ENCODE measurements at places on chromosomes 12 and 14.

- no peak for DNase-seq
Observed at GRCh38 chr12:64218597-64218996, 3.5 kb downstream of the KICS2 start.

- DNase-seq, result no peak
Observed at GRCh38 chr14:78022059-78022458, 148.1 kb upstream of the NRXN3 start.

DNA sequence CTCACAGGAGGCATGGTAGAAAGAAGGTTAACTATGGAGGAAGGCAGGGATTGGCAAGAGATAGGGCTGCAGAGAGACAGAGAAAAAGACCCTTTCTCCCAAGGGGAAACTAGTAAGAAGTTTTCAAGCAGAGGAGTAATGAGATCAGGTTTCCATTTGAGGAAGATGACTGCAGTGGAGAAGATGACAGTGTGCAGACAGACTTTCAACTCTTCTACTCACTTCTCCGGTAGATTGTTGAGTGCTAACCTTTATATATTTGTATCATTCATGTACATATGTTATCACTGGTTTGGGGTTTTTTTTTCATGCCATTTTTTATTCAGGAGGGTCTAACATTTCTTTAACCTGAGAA lies 5.9 kb upstream of the B3GNT4 start:
- DNase-seq, result no peak

GRCh38 chr14:67186789-67187584 lies 2.3 kb upstream of the GARIN2 start:
- no peak for DNase-seq

DNA sequence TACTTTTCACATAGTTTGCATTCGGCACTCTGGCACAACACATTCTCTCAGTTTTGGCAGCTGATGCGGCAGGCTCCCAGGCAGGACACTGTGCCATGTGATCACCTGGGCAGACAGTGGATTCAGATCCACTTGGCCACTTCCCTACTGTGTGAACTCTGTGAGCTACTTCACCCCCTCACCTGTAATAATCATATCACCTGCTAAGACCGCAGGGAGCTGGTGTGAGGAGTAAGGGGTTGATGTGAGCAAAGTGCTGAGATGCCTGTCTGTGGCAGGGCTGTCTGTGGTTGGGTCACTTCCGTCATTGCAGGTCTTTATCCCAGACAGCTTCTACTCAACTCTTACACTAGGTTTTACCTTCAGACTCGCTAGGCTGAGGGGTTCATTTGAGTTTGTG lies 50.4 kb upstream of the AMN start:
- no peak for DNase-seq

GRCh38 chr12:78928200-78929074 lies 63.9 kb downstream of the SYT1 start:
- DNase-seq, result no peak

- no peak for DNase-seq
Observed at GRCh38 chr12:14949631-14950030, 11.3 kb upstream of the ERP27 start.

GRCh38 chr14:65043893-65044595 lies 57.3 kb downstream of the FNTB start:
- no peak for DNase-seq

DNA sequence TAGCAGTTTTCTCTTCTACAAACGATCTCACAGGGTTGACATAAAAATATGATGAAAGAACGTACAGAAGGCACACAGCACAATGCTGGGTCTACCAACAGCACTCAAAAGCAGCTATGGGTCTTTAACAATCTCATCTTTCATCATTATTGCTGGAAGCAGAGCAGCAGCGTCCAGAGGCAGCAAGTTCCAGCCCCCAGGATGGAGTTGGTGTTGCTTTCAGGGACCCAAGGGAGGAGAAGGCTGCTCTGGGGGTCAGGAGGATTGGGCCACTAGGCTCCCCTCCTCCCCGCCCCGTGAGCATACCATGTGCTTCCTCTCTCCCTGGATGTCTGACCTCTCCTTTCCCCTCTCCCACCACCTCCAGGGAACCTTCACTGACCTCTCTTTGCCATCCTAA lies 13.3 kb downstream of the KCTD10 start:
- DNase-seq, result no peak

DNA sequence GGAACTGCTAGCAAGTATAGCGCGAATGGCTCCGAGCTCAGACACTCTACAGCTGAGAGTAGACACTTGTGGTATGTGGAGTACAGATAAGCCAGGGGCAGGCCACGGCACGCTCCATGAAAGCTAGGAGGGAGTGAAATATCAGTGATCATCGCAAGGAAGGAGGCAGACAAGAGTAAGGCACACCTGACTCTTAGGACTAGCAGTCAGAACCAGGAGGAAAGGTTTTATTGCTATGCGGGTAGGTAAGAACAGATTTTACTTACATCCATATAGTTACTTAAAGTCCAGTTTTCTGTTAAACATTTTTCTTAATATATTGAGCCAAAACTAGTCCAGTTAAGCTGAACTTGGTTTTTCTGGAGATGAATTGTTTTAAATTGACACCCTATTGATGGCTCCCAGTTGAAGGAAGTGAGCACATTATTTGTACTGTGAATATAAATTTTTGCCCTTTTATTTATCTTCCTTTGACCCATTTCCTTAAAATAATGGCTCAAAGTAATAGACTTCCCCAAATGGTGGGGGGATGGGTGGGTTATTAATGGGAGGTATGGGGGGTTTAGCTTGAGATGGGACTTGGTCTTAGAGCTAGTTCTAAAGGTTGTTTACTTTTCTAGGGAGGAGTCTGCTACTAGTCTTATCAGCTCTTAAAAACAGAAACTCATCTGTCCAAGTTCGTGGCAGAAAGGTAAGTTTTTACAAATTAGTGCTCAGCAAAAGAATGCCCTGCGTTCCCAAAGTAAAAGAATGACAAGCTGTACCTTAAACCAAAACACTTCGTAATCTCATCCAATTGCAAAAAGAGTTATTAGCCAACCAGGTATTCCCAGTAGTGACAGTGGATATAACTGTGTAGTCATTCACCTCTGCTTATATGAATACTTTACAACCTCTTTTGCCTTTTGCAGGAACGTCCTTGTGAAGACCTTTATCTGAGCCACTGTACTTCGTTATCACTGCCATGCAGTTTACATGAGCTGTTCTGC lies 5.8 kb downstream of the HNRNPA1 start:
- DNase-seq, result no peak

- DNase-seq, result no peak
Observed at GRCh38 chr12:2895051-2895451, 4.4 kb downstream of the TULP3 start.

- DNase-seq, result no peak
Observed at GRCh38 chr12:90653040-90653439, 301.9 kb downstream of the CCER1 start.

GRCh38 chr14:103401223-103402214 lies 16.3 kb downstream of the MARK3 start:
- no peak for DNase-seq

DNA sequence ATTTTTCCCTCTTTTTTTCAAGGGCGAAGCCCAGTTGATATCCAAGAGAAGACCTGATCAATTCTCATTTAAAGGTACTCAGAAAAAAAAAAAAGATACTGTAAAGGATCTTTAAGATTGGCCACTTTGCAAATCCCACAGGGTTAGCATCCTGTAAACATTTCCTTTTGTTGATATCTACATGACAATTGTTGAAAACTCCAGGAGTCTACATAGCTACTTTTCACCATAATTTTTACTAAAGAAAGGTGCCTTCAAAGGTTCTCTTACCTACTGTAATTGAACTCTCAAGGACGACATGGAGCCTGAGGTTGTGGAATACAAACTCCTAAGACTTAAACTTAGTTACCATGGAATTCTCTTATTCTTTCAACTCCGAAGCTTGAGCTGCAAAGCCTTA lies 125.5 kb downstream of the HECTD4 start:
- DNase-seq, result no peak

- no peak for DNase-seq
Observed at GRCh38 chr14:96027431-96028355, 11.5 kb upstream of the C14orf132 start.

- no peak for DNase-seq
Observed at GRCh38 chr14:22319526-22320361, 269.3 kb downstream of the DAD1 start.

- no peak for DNase-seq
Observed at GRCh38 chr14:51490205-51490604, 161.5 kb upstream of the FRMD6 start.

DNA sequence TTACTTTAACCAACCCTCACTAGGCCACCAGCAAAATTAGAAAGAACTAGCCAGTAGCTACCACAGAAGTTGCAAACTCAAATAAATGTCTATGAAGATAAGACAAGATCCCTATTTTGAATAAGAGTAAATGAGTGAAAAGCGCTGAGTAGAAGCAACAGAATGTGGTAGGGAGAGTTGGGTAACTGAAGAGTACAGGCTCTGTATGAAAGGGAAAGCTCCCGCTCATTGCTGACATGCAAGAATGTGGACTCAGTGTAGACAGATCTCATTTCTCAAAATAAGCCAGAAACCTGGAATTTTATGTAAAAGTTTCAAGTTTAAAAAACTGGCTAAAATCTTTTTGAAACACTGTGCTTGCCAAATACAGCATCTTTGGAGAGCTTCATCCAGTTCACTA lies 63.9 kb downstream of the NAV3 start:
- no peak for DNase-seq

- no peak for DNase-seq
Observed at GRCh38 chr12:64680235-64680634, 69.9 kb downstream of the RASSF3 start.

DNA sequence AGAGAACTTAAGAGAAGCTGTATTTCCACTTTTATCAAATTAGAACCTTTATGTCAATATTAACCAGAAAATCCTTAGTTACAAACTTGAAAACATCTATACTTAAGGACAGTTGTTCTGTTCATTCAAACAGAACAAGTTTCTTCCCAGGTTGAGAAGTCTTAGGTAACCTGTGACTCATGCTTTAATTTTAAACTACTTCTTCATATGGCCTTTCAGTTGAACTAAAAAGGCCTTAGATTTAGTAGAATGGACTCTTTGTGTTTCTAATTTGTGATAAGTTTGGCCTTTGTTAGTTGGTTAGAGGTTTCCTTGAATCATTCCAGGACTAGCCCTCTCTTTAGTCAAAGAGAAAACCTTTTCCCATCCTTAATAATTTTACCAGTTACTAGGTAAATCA lies 274.2 kb downstream of the FUT8 start:
- no peak for DNase-seq

DNA sequence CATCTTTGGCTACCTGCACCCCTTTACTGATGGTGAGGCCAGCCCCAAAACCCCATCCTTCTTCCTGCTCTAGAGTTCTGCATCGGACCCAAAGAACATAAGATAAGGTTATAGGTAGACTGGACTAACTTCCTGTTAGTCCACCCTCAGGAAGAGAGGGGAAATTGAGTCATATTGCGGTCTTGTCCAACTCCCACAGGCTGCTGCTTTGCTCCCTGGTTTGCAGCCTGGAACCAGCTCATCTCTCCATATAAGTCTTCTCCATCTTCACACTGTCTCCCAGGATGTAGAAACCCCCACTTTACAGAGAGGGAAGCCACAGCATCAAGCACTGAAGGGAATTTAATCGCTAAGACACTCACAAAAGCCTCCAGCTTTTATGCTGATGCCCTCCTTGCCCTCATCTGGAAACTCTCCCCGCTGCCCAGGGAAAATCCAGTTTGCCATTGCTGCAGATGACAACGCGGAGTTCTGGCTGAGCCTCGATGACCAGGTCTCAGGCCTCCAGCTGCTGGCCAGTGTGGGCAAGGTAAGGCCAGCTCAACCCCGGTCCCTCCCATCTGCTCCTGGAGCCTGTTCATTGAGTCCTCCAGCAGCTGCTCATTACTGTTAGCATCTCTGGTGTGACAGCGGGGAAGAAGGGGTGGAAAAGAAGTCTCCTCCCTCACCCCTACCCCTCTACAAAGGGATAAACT lies 85.3 kb downstream of the B4GALNT3 start:
- no peak for DNase-seq

- DNase-seq, result no peak
Observed at GRCh38 chr12:127888943-127889719, 377.8 kb upstream of the TMEM132C start.

GRCh38 chr14:100292301-100292775 lies 13.9 kb downstream of the SLC25A29 start:
- no peak for DNase-seq

DNA sequence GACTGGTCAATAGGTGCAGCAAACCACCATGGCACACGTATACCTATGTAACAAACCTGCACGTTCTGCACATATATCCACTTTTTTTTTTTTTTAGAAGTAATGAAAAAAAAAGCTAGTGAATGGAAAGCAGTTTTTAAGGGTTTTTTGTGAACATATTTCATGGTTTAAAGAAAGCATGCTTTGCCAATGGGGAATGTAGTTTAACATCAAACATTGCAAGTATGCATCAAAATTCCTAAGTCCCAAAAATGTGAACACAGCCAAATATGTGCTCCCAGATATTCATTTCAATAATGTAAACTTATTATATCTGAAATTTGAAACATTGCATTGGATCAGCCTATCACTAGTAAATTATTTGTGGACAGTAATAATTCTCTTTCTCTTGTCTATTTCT lies 710.4 kb upstream of the FLRT2 start:
- DNase-seq, result no peak

- no peak for DNase-seq
Observed at GRCh38 chr12:53505086-53505485, 2.2 kb downstream of the NPFF start.

DNA sequence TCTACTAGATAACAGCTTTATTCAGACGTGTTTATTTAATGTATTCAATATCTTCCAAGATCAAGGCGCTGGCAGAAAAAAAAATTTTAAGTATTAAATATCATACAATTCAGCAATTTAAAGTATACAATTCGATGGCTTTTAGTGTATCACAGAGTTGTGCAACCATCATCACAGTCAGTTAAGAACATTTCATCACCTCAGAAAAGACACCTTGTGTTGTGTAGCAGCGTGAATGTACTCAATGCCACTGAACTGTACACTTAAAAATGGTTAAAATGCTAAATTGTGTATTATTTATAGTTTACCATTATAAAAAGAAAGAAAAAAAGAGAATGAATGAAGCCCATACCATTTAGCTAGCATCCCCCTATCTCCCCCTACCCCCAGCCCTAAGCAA lies 96.4 kb downstream of the RIN3 start:
- no peak for DNase-seq

DNA sequence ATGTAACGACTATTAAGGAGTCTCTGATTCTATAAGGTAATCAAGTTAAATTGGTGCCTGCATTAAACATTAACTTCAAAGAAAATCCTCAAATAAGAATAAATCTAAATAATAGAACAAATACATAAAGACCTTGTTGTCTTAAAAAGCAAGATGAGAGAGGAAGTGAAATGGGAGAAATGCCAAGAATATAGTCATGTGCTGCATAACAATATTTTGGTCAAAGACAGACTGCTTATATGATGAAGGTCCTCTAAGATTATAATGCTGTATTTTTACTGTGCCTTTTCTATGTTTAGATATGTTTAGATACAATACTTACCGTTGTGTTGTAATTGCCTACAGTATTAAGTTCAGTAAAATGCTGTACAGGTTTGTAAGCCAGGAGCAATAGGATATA lies 213.6 kb downstream of the C12orf42 start:
- no peak for DNase-seq

- no peak for DNase-seq
Observed at GRCh38 chr14:106619606-106620005, 1093.2 kb downstream of the TMEM121 start.
